Left ventricle myocardium inferior (tissue), 1 donor: ENCODE measurements at places on chromosomes 3 and 15.

- no peak overlapping the region for H3K4me3 ChIP-seq
- no peaks in the 10 kb centered on the region for H3K4me1 ChIP-seq
- no peaks in the 10 kb centered on the region for H3K36me3 ChIP-seq
- no peak for DNase-seq
- H3K27me3 ChIP-seq, result peaks cover 67% of the 10 kb centered on the region
These were observed 63.6 kb downstream of the MINAR1 start for GRCh38 chr15:79495775-79496174.

DNA sequence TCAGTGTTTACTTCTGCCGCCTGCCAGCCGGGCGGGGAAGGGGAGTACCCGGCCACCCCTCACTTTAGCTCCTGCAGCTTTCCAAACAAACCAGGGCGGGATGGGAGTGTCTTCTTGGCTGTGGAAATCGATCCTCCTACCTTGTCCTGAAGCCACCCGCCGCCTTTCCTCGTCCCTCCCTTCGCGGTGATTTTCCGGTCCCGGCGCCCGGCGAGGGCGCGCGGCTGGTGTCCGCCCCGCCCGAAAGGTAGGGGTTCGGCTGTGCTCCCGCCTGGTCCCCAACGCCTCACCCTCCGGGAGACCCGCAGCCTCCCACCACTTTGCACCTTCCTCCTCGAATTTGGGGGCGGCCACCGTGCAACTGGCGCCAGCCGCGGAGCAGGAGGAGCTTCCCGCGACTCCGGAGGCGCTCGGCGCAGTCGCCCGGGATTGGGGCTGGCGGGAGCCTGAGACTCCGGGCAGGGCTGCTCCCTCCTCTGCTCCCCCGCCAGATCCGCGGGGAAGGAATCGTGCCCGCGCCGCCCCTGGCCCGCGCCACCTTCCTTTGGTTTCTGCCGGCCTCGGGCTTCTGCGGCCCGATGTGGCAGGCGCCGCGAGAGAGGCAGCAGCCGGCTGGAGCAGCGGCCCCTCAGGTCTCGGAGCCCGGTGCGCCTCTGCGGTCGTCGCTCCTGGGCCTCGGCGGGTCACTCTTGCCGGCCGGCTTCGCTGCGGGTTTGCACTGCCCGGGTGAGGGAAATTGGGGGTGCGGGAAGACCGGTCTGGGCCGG is 30.7 kb upstream of the ST3GAL6 start:
- no peaks in the 10 kb centered on the region for H3K27me3 ChIP-seq
- peaks cover 51% of the 10 kb centered on the region for H3K4me1 ChIP-seq
- peak overlapping the region; percentile 92 for H3K27ac ChIP-seq
- DNase-seq, result peak; percentile 61
- no peaks in the 10 kb centered on the region for H3K36me3 ChIP-seq

GRCh38 chr3:187013159-187013716 is 82.9 kb downstream of the ST6GAL1 start:
- H3K4me3 ChIP-seq, result no peak overlapping the region
- no peaks in the 10 kb centered on the region for H3K27me3 ChIP-seq
- DNase-seq, result no peak

DNA sequence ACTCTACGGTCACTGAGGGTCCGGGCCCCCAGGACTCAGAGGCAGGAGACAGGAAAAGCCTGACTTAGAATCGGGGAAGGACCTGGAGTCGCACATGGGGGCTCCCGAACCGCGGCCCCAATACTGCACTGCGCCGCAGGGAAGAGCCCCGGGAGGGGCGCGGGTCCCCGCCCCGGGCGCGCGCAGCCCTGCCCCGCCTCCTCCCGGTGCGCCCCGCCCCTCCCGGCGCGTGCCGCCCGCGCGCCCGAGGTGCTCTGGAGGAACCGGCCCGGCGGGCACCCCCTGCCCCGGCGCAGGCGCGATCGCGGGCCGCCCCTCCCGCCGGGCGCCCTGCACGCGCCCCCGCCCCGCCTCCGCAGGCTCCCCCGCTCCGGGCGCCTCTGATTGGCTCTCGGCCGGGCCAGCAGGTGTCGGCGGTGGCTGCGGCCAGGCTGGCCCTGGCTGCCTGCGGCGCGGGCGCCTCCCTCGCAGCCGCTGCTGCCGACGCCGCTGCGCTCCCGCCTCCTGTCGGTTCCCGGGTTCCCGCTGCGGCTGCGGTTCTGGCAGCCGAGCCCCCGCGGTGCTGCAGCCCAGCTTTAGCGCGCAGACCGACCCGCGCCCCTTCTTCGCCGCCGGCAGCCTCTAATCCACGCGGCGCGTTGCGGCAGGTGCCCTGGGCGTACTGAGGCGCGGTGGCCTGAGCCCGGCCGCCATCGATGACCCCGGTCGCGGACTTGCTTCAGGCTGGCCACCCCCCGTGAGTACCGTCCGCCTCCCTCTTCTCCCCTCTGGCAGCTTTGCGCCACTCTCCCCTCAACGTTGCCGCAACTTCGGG is at the start of gene MYRIP:
Gene MYRIP, plus strand, starts transcription at position 429 of the 814 bp plus-strand sequence. CDS start 91,208 bp downstream, outside the sequence.
- peaks cover 23% of the 10 kb centered on the region for H3K4me1 ChIP-seq
- no peaks in the 10 kb centered on the region for H3K36me3 ChIP-seq
- peaks cover 41% of the 10 kb centered on the region for H3K27me3 ChIP-seq
- DNase-seq, result peak; percentile 61
- peak within 1 kb of the TSS; percentile 38 for H3K27ac ChIP-seq

- H3K27me3 ChIP-seq, result no peaks in the 10 kb centered on the region
- peaks cover 66% of the 10 kb centered on the region for H3K36me3 ChIP-seq
- no peak for DNase-seq
- H3K4me3 ChIP-seq, result peak overlapping the region; percentile 11
- peak overlapping the region; percentile 79 for H3K27ac ChIP-seq
These were observed 19.0 kb downstream of the FAN1 start for GRCh38 chr15:30922480-30923311.

DNA sequence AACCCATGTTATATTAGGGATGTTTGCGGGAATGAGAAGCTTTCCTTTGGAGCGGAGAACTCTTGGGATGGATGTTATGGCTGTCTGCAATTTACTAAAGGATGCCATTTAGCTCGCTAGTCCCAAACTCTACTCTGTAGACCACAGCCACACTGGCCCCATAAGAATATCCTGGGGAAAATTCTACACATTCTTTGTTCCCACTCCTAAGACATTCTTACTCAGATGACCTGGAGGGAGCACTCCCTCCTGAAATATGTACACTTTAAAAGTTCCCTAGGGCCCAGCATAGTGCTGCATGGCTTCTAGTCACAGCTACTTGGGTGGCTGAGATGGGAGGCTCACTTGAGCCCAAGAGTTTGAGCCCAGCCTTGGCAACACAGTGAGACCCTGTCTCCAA is 288.7 kb upstream of the RORA start:
- H3K27ac ChIP-seq, result no peak overlapping the region
- H3K36me3 ChIP-seq, result no peaks in the 10 kb centered on the region

- H3K36me3 ChIP-seq, result no peaks in the 10 kb centered on the region
- H3K4me3 ChIP-seq, result no peak overlapping the region
- peaks cover 15% of the 10 kb centered on the region for H3K4me1 ChIP-seq
- H3K27me3 ChIP-seq, result peaks cover 4% of the 10 kb centered on the region
These were observed 150.5 kb downstream of the WDR76 start for GRCh38 chr15:43977072-43977884.
